T1000 (cell line): ENCODE measurements at places on chromosomes 11 and 22.

DNA sequence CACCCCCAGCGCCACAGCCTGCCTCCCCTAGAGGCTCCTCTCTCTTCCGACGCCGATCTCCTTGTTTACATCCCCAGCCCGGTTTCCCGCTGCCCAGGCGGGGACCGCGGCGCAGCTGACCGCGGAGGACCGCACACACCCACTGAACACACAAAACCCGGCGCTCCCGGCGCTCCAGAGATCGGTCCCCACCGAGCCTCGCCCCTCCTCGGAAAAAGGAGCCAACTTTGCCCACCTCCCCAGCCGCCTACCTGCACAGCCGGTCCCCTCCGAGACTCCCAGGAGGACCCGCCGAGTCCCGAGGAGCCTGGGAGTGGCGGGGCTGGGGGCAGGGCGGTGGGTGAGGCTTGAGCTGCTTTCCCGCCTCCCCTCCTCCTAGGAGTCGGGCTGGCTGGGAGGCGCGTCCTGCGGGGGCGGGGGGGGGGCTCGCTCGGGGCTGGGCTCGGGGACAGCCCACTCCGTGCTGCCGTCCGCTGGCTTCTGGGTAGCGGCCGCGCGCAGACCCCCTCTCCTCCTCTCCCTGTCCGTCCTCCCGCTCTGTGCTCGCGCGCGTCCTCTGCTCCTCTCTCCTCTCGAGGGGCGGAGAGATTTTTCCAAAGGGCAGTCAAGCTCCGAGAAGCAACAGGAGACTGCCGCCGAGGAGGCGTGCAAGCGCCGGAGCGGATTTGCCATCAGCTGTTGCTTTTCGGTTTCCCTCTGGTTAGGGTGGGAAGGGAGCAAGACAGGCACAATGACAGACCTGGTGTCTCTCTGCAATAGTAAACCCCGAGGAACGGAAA lies at the start of gene FXYD6:
TSS of gene FXYD6 (minus strand) at position 318 of the 779 bp plus-strand sequence. CDS start 33,882 bp downstream, outside the sequence.
- no peak for DNase-seq

- peak; percentile 40 for DNase-seq
These were observed 251.2 kb downstream of the ETS1 start for GRCh38 chr11:128336203-128336602.

GRCh38 chr22:35617137-35617755 lies at the start of gene MB:
MB (minus strand) TSS chr22:35617329; CDS start chr22:35617257, 72 bp downstream.
- no peak for DNase-seq

DNA sequence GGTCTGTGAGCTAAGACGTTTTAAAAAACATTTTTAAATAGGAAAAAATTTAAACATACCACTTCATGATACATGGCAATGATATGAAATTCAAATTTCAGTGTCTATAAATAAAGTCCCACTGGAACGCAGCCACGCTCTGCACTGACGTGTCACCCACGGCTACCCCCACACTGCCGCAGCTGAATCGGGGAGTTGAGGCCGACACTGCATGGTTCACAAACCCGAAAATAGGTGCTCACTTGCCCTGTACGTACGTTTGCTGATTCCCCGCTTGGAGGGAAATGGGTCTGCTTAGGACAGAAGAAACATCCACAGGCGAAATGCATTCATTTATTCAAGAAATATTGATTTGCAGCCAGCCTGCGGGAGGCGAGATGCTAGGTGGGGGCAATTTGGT lies 1342.3 kb downstream of the TBC1D22A start:
- no peak for DNase-seq

DNA sequence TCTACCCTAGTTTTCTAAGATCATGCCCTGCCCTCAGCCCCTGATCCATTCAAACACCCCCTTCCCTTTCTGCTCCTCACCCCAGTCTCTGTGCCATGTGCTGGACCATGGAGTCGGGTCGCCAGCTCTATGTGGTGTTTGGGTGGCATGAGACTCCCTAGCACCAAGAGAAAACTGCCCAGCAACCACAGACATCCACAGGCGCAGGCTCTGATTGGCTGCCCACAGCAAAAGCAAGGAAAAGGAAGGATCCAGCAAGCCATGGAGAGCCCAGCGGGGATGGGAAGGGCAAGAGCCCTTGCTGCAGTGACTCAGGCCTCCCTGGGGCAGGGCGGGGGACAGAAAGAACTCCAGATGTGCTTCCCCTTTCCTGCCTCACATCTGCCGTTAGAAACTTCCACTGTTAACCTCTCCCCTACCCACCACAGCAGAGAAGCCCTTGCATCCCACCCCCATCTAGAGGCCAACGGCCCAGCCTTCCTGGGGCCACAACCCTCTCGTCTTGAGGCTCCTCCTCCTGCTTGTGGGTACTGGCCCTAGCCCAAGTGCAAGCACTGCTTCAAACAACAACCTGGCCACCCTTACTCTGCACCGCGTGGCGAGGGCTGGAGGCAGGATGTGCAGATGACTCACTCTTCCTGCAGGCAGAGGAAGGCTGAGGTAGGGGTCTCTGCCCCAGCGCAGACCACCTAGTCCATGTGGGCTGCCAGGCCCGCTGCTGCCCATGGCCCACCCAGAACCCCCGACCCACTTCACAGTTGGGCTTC lies 9.7 kb upstream of the AHNAK start:
- DNase-seq: peak; percentile 95

DNA sequence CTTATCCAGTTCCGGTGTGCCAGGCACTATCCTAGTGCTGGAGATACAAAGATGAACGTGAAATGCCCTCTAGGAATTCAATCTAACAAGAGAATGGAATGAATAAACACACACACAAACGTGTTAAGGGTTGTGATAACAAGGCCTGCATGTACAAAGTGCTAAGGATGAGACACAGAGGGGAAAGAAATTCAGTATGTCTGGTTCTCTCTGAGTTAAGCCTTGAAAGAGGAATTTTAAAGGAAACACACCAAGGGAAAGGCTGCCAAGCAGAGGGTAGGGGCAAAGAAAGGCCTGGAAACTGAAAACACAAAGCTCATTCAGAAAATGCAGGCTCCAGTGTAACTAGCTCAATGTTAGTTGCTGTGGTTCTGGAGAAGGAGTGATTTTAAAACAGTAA lies 4.2 kb downstream of the CHKA start:
- no peak for DNase-seq

DNA sequence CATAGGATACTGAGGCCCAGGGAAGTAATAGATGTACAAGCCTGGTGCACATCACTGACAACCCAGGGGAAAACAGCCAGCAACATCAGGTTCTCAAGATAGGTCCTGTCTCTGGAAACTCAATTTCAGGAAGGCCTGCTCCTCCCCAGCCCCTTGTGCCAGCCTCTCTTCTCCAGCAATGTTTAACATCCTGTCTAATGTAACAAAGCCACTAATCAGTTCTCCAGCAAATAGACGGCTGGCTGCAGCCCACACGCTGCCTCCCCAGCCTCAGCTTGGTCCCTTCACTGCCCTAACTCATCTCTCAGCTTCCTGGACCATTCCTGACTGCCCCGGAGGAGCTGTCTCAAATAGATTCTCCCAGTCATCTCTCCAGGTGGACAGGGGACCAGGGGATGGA lies 37.8 kb downstream of the RPL27A start:
- DNase-seq: no peak

DNA sequence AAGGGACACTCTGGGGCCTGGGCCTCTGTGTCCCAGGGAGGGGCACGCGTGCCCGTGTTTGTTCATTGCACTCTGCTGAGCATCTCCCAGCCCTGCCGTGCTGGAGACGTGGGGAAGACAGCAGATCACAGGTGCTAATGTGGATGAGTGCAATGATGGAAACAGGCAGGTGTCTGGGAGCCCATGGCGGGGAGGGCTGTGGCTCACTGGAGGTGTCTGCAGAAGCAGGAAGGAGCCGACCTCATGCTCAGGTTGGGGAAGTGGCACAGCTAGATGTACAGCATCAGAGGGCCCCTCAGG lies 7.9 kb downstream of the TMEM258 start:
- no peak for DNase-seq

GRCh38 chr22:24559471-24559870 lies 3.7 kb downstream of the SNRPD3 start:
- no peak for DNase-seq

DNA sequence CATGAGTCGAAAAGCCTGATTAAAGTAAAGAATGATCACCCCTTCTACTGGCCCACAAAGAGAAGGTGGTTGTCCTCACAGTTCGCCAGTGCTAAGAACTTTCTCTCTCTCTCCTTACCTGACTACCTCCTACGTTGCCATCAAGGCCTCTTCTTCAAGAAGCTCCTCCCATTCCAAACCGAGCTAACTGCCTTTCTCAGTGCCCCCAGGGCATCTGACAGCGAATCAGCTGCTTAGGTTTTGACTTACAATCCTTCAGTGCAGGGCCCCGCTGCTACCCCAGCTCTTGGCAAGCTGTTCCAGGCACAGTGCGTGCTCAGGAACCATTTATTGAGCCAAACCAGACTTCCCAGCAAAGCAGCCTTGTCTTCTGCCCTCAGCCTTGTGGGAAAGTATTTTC lies 5.8 kb downstream of the VSTM5 start:
- no peak for DNase-seq

GRCh38 chr11:63551091-63551888 lies 11.9 kb downstream of the PLAAT2 start:
- no peak for DNase-seq

- DNase-seq: no peak
These were observed 61.5 kb downstream of the CACNG2 start for GRCh38 chr22:36641902-36642640.

- no peak for DNase-seq
These were observed 24.1 kb downstream of the CTSC start for GRCh38 chr11:88313441-88313840.

GRCh38 chr22:37626556-37627075 lies 12.9 kb upstream of the SH3BP1 start:
- DNase-seq: no peak

GRCh38 chr11:8593455-8593854 lies 573 bp downstream of the STK33 start:
- no peak for DNase-seq

DNA sequence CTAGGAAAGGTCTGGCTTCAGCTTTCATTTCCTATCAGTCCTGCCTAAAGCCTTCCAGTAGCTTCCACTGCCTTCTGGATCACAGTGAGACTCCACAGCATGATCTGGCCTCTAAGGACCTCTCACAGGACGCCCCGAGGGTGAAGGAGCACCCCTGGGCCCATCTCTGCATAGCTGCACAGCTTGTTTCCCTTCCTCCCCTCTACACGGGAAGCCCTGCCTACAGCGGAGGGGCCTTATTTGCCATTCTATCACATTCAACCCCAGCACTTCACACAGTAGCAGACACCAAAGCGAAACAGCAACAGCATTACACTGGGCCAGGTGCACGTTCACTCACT lies 162.3 kb upstream of the GRK3 start:
- no peak for DNase-seq

GRCh38 chr11:35101223-35101622 lies 37.7 kb upstream of the CD44 start:
- no peak for DNase-seq

DNA sequence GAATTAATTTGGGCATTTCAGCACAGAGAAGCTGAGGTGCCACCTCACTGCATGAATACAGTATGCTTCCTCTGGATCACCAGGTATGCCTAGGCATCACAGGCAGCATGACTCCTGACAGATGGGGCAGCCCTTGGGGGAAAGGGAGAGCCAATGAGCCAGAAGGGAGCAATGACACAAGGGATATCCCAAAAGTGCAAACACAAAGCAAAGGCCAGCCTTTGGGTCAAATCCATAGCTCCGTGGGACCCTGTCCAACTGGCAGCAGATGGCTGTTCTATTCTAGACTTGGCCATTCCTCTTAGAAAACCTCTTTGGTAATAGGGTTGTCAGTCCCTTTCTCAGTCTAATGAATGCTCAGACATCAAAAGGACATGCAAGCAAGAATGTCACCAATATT lies 73.3 kb downstream of the SERGEF start:
- DNase-seq: no peak

GRCh38 chr22:32803020-32803737 lies 1.7 kb downstream of the TIMP3 start:
- DNase-seq: no peak

DNA sequence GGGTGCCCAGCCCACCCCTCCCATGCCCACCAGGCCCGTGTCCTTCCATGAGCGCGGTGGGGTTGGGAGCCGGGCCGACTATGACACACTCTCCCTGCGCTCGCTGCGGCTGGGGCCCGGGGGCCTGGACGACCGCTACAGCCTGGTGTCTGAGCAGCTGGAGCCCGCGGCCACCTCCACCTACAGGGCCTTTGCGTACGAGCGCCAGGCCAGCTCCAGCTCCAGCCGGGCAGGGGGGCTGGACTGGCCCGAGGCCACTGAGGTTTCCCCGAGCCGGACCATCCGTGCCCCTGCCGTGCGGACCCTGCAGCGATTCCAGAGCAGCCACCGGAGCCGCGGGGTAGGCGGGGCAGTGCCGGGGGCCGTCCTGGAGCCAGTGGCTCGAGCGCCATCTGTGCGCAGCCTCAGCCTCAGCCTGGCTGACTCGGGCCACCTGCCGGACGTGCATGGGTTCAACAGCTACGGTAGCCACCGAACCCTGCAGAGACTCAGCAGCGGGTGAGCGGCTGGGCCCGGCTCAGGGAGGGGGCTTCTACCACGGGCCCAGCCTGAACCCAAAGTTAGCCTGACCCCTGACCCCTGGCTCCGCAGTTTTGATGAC lies 3.0 kb downstream of the PKP3 start:
- no peak for DNase-seq

- DNase-seq: no peak
These were observed 2.2 kb downstream of the SULT4A1 start for GRCh38 chr22:43860126-43860525.

- DNase-seq: no peak
These were observed 66.9 kb upstream of the NARS2 start for GRCh38 chr11:78641541-78641940.

GRCh38 chr22:44186121-44186510 lies 5.4 kb downstream of the PARVG start:
- no peak for DNase-seq

DNA sequence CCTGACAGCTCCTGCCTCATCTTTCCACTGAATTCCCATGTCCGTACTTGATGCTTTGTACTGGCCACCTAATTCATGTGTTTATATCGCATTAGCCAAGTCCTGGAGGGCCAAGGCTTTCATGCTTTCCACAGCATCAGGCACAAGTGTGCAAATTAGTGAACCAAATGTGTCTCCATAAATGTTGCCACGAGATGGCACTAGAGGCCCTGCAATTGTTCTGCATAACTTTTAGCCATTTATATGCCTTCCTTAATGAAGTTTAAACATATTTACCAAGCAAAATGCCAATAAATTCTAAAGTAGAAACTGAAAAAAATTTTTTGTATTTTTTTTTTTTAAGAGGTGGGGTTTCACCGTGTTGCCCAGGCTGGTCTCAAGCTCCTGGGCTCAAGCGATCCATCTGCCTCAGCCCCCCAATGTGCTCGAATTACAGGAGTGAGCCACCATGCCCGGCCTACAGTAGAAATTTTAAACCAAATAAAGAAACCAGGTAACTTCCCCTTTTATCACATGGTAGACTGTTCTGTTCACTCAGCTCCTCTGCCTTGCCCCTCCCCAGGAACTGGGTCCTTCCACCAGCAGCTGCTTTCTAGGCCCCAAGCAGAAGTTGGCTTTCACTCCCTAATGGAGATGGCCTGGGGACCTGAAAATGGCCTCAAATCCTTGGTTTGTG lies 20.8 kb upstream of the IL18BP start:
- no peak for DNase-seq

GRCh38 chr11:21511835-21512440 lies 680.9 kb upstream of the ANO5 start:
- peak; percentile 19 for DNase-seq
